ENCODE measurements at places on chromosomes 6 and 20.

DNA sequence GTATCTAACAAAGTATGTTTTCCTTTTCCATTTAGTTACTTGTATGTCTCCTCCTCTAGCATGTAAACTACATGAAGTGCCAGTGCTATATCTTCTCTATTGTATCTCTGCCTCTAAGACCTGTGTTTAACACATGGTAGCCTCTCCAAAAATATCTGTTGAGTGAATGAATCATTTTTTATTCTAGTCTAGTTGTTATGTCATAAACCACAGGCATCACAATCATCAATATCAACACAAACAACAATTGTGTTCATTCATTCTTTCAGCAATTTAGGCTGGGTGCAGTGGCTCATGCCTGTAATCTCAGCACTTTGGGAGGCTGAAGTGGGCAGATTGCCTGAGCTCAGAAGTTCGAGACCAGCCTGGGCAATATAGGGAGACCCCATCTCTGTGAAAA, 111.6 kb upstream of the EYA4 start:
- DNase-seq, result no peak

GRCh38 chr6:27814665-27815424, 97.4 kb downstream of the OR2B2 start:
- DNase-seq, result peak; percentile 92

DNA sequence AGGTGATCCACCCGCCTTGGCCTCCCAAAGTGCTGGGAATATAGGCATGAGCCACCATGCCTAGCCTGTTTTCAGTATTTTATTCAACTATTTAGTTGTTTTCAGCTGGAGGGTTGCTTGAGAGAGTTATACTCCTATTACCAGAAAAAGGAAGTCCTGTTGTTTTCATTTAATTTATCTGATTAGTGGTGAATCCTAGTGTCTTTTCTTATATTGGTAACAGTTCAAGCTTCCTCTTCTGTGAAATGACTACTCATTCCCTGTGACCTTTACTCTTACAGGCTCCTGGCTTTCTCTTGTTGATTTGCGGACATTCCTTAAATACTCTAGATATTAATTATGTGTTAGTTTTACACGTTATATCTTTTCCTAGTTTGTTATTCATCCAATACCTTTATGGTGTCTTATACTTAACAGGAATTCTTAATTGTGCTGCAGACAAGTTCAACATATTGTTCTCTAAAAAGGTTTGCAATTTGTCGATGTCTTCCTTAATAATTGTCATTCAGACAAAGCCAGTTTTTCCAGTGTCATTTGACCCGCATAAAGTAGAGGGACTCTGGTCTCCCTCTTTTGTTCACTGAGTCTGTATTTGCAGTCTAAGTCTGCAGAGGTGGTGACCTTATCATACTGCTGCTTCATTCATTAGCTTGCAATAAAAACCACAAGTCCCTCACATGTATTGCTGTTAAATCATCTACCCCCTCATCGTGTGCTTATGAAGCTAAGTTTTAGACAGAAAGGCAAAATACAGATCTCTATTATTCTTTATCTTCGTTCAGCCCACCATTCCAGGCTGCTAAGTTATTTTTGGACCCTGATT, 51.4 kb downstream of the ZBTB9 start:
- peak; percentile 44 for DNase-seq

DNA sequence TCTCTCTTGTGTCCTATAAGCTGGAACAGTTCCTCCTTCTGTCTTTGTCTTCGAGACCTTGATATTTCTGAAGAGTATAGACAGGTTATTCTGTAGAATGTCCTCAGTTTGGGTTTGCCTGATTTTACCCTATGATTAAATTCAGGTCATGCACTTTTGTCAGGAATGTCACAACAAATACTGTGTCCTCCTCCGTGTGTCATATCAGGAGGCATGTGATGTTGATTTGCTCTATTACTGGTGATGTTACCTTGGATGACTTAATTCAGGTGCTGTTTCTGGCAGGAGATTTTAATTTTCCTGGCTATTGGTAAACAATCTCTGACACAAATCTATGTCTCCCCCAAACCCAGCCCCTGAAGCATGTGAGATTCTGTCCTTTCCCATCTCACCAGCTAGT, 33.3 kb upstream of the CHMP4B start:
- no peak for DNase-seq

GRCh38 chr6:111850295-111850937, 22.8 kb downstream of the FYN start:
- no peak for DNase-seq

GRCh38 chr20:52494244-52494643, 302.7 kb upstream of the ZFP64 start:
- no peak for DNase-seq

- DNase-seq, result no peak
These were observed 48.2 kb upstream of the RPL7L1 start for GRCh38 chr6:42831237-42831636.

DNA sequence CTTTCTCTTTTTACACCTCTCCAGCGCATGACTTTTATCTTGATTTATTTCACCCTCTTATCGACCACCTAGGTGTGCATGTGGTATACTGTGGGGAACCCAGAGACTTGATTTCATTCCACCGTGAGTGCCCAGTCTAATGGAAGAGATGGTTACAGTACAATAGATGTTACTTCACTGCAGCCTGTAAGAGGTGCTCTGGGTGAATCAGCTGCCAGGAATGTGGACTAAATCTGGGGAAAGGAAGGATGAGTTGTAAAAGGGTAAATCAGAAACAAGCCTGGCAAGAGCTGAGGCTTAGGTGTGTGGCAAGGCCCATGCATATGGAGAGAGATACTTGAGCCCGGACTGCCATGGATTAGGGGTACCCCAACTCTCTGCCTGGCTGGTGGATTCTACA, 7.4 kb downstream of the STK35 start:
- DNase-seq, result no peak

DNA sequence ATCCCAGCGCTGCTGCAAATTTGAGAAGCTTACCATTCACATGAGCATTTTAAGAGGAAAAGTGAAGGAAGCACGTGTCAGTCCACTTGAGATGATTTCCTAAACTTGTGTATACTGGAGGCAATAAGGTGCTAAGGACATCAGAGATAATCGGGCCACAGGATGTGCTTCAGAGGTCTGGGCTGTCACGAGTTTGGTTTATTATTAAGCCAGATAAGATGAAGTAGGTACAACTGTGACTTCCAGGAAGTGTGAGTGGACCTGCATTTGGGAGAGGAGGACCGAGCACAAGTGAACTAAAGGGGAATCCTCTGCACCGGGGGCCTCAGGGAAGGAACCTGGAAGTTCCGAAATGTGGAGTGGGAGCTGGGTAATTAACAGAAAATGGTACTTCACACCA, 1.4 kb downstream of the SAMD5 start:
- DNase-seq, result no peak

DNA sequence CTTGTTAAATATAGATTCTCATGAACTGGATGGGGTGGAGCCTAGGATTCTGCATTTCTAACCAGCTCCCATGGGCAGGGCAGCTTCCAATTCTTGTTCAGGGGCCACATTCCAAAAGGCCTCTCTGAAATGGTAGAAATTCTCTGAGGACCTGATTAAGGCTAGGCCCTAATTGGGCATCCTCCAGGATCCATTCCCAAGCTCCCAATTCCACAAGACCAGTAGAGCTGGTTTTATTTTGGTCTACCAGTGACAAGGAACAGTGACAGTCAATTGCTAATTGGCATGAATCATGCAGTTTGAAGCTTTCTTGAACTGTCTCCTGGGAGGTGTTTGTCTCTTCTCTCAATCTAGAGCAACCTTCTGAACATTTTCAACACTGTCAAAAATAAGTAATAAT, 3.0 kb downstream of the THBD start:
- DNase-seq, result no peak

DNA sequence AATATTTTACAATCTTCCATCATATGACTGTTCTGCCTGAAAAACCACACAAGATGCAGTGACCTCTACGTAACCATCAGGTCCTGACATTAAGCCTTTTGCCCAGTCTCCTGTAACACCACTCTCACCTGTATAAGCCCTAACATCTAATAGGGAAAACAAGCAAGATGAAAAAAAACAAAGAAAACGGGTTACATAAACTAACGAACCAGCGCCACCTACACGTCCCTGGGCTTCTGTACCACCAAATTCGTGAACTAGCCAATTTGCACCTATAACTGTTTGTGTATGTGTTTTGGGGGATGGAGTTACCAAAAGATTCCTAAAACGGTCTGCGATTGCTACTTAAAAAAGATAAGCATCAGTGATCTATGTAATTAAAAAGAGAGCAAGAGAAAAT, 70.2 kb downstream of the BLOC1S5 start:
- DNase-seq, result no peak

GRCh38 chr6:32202186-32202585, 9.7 kb upstream of the GPSM3 start:
- no peak for DNase-seq
